ENCODE measurements at places on chromosomes 2 and 18.

- no peak for DNase-seq
Observed at GRCh38 chr2:12196495-12196894, 450.1 kb downstream of the LPIN1 start.

GRCh38 chr2:142425551-142425950 is 294.7 kb upstream of the LRP1B start:
- DNase-seq, result no peak

DNA sequence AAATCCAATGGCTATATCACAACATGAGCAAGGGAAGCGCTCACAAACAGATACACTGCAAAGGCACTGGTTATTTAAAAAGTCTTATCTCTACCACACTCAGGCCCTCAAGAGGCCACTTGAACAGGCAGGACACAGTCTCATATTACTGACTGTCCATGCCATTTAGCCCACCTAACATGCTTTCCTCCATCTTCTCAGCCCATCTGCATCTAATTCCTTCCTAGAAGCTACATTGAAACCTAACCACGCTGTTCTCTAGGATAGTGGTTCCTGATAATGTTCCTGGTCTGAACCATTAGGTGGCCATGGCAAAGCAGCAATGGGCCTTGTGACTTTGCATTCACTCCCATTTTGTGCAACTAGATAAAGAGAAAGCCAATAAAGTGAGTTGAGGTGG is 22.5 kb upstream of the NEB start:
- DNase-seq, result no peak

GRCh38 chr2:142531377-142531776 is 346.1 kb upstream of the KYNU start:
- DNase-seq, result no peak

DNA sequence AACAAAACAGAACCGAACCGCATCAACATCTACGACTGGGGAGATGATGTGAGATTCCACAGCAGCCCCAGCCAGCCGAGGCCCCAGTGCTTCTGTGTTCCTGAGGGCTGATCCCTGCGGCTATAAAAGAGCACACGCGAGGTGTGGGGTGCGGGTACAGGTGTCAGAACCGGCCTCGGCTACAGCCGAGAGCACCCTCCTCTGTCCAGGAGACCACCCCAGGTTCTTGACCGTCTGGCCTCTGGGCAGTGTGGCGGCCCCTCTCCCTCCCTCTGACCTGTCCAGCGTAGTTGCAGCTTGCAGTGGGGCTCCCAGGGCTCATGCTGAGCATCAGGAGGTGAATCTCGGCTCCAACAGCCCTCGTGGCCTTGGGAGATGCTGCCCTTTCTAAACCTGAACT is 23.7 kb downstream of the RTP5 start:
- DNase-seq, result no peak

DNA sequence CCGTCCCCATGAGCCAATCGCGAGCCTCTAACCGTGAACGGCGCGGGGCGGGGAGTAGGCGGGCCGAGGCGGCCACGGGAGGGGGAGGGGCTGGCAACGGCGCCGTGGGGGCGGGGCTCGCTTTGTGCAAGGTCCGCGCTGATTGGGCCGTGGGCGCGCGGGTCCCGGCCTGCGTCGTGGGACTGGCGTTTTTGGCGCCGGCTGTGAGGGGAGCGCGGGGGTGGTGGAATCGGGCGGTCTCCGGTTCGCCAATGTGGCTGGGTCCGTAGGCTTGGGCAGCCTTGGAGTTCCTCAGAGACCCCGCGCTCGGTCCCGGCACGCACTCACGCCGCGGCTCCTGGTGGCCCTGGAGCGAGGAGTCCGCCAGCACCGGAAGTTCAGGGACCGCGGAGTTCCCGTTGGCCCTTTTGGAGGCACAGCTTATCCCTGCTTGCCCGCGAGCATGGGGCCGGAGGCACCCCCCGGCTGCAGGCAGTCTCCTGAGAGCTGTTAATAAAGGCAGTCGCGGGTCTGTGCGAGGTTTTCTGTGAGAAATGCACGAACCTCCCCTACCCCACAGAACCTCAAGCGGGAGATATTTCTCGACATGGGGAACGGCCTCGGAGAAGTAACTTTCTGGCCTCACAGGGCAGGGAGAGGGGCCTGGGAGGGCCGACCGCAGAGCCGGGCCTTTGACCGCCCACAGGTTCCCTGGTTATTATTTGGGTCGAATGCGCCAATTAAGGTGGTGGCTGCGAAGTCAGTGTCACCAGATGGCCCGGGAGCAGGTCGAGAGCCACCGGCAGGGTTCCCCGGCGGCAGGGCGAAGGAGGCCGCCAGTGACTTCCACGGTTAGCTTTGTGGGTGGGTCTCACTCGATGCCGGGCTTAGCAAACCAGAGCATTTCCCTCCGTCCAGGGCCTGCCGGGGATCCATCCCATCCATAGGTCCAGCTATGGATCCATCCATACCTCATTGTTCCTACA is 574 bp upstream of the NCL start:
- DNase-seq, result no peak

DNA sequence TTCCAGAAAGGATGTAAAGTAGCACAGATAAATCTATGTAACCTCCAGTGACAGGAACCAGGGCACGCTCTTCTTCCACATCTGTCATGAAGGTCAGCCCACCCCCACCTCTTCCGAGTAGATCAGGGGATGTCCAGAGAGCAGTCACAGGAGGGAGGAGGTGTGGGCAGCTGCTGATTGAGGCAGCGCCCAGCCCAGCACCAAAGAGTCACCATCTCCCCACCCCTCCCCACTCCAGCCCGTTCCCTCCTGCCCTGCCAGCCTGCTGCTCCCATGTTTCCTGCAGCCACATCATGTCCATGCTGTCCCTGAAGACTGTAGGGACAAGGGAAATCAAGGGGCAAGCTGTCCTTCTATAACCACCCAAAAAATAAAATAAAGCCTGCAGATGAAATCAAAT is 269.8 kb downstream of the BCL11A start:
- no peak for DNase-seq

GRCh38 chr2:170812710-170813600 is 3.7 kb upstream of the GAD1 start:
- DNase-seq, result no peak

DNA sequence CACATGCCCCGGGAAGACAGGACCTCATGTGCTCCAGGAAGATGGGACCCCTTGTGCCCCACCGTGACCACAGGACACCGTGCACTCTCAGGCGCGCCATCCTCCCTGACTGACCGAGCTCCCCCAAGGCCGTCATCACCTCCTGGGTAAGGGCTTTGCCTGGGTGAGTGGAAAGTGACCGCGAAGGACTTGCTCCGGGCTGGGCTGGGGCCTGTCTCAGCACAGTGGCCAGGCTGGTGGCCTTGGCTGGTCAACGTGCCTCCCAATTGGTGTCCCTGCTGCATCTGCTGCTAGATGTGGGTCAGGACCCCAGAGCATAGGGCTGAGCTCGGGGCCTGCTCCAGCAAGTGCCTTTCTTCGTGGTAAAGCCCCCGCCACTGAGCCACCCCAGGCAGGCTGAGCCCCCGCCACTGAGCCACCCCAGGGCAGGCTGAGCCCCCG is 69.7 kb upstream of the CTDP1 start:
- no peak for DNase-seq

- DNase-seq, result no peak
Observed at GRCh38 chr2:49286726-49287125, 132.4 kb upstream of the FSHR start.

DNA sequence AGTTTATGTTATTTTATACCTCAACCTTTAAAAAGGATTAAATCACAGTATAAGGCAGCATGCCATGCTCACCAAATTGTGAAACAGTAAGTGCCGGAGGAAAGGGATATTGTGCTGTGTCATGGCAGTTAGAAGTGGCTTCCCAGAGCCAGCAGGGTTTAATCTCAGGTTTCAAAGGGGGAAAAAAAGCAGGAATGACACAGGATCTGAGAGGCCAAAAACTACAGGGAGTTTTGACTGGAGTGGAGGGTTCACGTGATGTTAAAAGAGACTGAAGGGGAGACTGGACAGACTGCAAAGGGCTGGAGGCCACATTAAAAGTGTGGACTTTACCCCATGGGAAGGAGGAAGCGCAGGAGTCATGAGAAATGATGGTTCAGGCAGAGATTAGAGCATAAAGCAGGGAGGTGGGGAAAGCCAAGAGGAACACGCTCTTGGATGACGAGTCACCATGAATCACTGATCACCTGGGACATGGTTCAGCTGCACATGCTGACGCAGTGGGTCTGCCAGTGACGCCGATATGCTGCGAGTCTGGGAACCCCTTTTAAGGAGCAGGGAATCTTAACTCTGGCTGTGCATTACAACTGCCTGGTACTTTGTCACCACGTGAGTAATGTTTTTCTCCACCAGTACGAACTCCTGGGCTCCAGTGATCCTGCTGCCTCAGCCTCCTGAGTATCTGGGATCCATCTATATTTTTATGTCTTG is 6.1 kb downstream of the CHMP1B start:
- peak; percentile 54 for DNase-seq

All from iPS DF 19.7 (cell line).